ENCODE measurements at places on chromosomes 6 and 20. TPM values are rescaled to one million over a fixed set of nuclear protein-coding genes. Genes with fewer than 3 reads are reported as not detected.

SMPD2 gene
- total RNA-seq = 13.6 TPM

TINAG gene
- not detected for total RNA-seq

SRMS gene
- not detected for total RNA-seq

GSTA1 gene
- total RNA-seq = not detected

MLIP gene
- not detected for total RNA-seq

C20orf96 gene
- total RNA-seq = 9.4 TPM

CCDC170 gene
- 0.07 TPM for total RNA-seq

Data from A549 treated with DMSO at 1 μM for 4 hours (cell line).